ENCODE measurements at places on chromosomes 1 and 21.
A peak's percentile ranks its signal among the peaks of the same experiment; 100 is the strongest.

DNA sequence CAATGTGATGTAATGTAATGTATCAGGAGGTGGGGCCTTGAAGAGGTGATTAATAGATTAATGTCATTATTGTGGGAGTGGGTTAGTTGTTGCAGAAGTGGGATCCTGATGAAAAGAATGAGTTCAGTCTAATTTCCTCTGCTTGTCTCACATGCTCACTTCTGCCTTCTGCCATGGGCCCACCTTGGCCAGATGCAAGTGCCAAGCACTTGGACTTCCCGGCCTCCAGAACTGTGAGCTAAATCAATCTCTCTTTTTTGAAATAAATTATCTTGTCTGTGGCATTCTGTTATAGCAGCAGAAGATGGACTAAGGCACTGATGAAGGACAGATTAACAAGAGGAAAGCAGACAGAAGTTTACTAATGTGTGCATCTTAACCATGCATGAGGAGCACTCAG lies 123.9 kb downstream of the ETS2 start:
- no peak for DNase-seq

GRCh38 chr1:169363046-169363730 lies 4.4 kb downstream of the NME7 start:
- DNase-seq, result no peak

DNA sequence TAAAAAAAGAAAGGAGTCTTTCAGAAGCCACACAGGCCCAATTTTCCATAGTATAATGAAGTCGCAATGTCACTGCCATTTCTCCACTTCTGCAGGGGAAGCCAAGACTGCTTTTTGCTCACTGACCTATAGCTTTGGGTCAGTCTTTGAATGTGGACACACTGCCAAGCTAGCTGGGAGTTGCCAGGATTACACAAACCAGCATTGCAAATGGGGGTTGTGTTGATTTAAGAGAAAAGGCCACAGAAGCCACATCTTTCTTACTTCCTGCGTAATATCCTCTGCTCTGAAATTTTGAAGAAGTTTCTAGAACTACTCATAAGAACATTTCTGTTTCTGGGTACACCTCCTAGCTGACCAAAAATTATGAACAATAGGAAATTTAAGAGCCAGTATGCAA lies 45.8 kb upstream of the SAMSN1 start:
- no peak for DNase-seq

GRCh38 chr1:156012051-156012817 lies 8.5 kb downstream of the SSR2 start:
- DNase-seq, result no peak

DNA sequence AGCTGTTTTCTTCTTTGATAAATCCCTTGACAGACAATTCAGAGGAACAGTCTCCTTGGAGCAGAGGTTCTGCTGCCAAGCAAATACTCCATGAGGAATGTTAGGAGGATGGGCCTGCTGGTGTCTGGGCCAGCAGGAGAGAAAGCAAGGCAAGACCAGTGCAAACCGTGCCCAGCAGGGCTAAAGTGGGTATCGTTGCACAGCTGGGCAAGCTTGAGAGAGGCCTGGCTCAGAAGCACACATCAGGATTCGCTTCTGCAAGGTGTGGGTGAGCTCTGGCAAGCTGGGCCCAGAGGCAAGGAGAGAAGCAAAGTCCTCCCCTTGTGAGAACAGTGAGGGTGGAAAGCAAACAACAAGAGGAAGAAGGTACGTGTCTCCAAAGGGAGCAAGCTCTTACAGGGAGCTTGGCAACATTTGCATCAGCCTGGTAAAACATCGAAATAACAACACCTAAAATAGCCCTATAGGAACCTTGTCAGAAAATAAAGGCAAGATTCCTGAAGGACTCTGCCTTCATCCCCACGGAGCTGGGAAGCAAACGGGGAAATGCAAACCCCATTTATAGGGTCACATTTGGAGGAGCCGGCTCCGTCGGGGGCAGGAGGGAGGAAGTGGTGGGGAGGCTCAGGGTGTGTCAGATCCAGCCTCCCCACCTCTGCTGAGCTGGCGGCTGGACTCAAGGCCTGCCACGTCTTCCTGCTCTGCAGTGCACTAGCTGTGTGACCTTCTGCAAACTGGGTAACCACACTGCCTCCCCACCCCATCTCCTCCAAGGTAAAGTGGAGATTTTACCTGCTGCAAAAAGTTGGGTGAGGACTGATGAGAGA lies 62.3 kb upstream of the HIVEP3 start:
- DNase-seq, result no peak

GRCh38 chr1:12472156-12472797 lies 145.7 kb downstream of the DHRS3 start:
- DNase-seq, result no peak

DNA sequence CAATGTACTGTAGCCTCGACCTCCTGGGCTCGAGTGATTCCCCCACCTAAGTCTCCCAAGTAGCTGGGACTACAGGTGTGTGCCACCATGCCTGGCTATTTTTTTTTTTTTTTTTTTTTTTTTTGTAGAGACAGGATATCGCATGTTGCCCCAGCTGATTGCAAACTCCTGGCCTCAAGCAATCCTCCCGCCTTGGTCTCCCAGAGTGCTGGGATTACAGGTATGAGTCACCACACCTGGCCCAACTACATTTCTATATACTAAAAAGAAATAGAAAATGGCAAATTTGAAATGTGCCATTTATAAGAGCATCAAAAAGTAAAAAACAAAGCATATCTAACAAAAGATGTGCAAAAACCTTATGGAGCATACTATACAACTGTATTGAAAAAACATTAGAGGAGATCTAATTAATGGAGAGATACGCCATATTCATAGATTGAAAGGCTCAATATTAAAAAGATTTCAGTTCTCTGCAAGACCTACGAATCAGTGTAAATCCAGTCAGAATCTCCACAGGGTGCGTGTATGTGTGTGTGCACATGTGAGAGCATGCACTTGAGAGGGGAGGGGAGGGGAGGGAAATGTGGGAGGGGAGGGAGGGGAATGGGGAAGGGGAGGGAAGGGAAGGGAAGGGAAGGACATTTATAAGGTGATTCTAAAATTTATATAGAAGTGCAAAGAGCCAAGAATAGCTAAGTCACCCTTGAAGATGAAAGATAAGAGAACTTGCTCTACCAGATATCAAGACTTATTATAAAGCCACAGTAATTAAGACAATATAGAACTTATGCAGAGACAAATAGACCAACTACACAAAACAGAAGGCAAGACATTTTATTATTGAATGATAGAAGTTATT lies 15.5 kb upstream of the PADI4 start:
- no peak for DNase-seq

GRCh38 chr1:34153246-34153645 lies 11.8 kb downstream of the CSMD2 start:
- no peak for DNase-seq

GRCh38 chr1:80392529-80392928 lies 1386.0 kb upstream of the ADGRL4 start:
- no peak for DNase-seq

DNA sequence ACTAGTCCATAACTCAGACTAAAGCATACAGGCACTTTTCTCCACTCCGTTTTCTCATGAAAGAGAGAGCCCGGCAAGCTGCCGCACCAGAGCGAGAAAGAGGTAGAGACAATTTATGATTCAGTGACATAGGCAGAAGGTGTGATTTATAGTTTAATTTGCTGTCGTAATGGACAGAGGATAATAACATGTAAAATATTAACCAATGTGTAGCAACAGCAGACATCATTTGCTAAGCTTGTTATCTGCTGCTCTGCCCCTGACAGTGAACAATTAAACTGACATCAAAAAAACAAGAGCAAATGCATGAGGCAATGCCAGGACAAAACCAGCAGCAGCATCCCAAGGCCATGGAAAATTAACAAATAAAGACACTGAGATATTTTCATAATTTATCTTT lies 214.0 kb downstream of the ATG4C start:
- DNase-seq, result no peak

- DNase-seq, result no peak
These were observed 663.6 kb upstream of the NCAM2 start for GRCh38 chr21:20334585-20334984.

- DNase-seq, result no peak
These were observed 203.6 kb downstream of the PCP4 start for GRCh38 chr21:40070871-40071270.

DNA sequence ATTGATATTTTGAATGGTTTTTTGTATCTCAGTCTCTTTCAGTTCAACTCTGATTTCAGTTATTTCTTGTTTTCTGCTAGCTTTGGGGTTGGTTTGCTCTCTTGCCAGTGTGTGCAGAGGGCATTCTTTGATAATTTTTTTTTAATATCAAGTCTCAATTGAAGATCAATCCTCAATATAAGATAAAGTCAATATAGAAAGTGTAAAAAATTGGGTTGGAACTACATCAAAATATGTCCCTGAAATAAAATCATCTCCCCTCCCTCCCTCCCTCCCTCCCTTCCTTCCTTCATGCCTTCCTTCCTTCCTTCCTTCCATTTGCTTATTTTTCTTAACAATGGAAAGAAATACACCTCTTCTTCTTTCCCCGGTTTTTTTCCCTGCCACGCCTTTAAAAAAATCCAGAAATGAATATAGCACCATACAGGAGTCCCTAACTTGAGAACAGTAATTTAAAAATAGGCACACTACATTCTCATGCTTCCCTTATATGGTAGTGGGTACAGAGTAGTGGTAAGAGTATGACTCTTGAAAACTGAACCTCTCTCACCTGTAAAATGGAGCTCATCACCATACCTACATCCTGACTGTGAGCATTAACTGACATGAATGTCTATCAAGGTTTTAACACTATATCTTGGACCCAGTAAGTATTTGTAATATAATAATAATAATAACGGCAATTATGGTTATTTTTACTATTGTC lies 221.9 kb downstream of the GIPC2 start:
- DNase-seq, result no peak

- no peak for DNase-seq
These were observed 79.5 kb downstream of the SLC66A1 start for GRCh38 chr1:19391596-19391981.

DNA sequence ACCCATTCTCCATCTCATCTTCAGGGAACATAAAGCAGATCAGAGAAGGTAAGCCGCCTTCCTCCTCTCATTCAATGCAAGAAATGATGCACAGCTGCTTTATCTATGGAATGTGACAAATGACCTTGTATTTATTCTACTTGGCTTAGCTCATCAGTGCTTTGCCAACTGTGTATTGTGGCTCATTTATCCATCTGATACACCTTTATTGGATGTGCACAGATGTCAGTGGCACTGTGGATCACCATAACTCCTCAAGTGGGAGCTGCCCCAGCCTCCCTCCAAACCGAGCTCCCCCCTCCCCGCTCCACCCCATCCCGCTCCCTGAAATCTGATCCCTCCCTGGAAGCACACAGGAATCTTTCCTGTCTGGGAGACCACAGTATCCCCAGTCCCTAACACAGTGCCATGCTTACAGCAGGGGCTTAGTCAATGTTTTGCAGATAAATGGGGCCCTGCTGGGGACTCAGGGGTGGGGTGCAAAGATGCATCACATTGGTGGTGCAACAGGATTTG lies 156.0 kb upstream of the RAB4A start:
- peak; percentile 94 for DNase-seq

- no peak for DNase-seq
These were observed 28.3 kb downstream of the AJAP1 start for GRCh38 chr1:4682607-4683220.

- no peak for DNase-seq
These were observed 14.0 kb downstream of the PMF1 start for GRCh38 chr1:156226782-156227181.

GRCh38 chr1:27154469-27154990 lies 395 bp downstream of the SLC9A1 start:
- no peak for DNase-seq

- peak; percentile 90 for DNase-seq
These were observed 19.1 kb upstream of the KCNA10 start for GRCh38 chr1:110538075-110538474.

- DNase-seq, result no peak
These were observed 36.1 kb upstream of the PADI2 start for GRCh38 chr1:17155257-17155920.

- DNase-seq, result no peak
These were observed 139.1 kb downstream of the PLA2G4A start for GRCh38 chr1:186967656-186968394.

Data from NCI-H2171 treated with DMSO at 0.1 percent for 48 hours (cell line).